ENCODE measurements at places on chromosomes 4 and X. TPM values are rescaled to one million over a fixed set of nuclear protein-coding genes. Genes with fewer than 3 reads are reported as not detected.

HSD17B10 gene
- total RNA-seq: 76.6 TPM

CXCL3 gene
- 0.33 TPM for total RNA-seq

RTL9 gene
- total RNA-seq: not detected

RTL5 gene
- 0.33 TPM for total RNA-seq

KLB gene
- under 0.01 TPM for total RNA-seq

LAP3 gene
- total RNA-seq: 75.6 TPM

TECRL gene
- not detected for total RNA-seq

GYPA gene
- total RNA-seq: not detected

CCNA2 gene
- total RNA-seq: 11.2 TPM

SOWAHB gene
- not detected for total RNA-seq

NAA11 gene
- not detected for total RNA-seq

UNC5C gene
- not detected for total RNA-seq

TRIM60 gene
- total RNA-seq: not detected

CAPN6 gene
- not detected for total RNA-seq

CT45A1 gene
- not detected for total RNA-seq

FAM133A gene
- not detected for total RNA-seq

PDLIM5 gene
- total RNA-seq: 75.5 TPM

CENPVL2 gene
- not detected for total RNA-seq

EMCN gene
- total RNA-seq: 82.2 TPM

MMRN1 gene
- total RNA-seq: 3,210 TPM

VEGFD gene
- 0.11 TPM for total RNA-seq

PCDH18 gene
- 0.34 TPM for total RNA-seq

ARAP2 gene
- 0.11 TPM for total RNA-seq

FRAS1 gene
- total RNA-seq: 0.09 TPM

GPC3 gene
- total RNA-seq: not detected

COX7B2 gene
- total RNA-seq: not detected

ZFP42 gene
- not detected for total RNA-seq

COL4A6 gene
- total RNA-seq: 0.95 TPM

TCP11X2 gene
- total RNA-seq: not detected

SGCB gene
- total RNA-seq: 10.0 TPM

CT45A10 gene
- total RNA-seq: not detected

TCEAL9 gene
- 76.7 TPM for total RNA-seq

PLAC8 gene
- total RNA-seq: not detected

DRD5 gene
- not detected for total RNA-seq

ODAM gene
- total RNA-seq: not detected

SCML1 gene
- 5.4 TPM for total RNA-seq

CLGN gene
- 0.09 TPM for total RNA-seq

TEX13B gene
- total RNA-seq: not detected

CAMK2D gene
- 60.3 TPM for total RNA-seq
